Stimulated activated CD4-positive, alpha-beta T cell treated with anti-CD3 and anti-CD28 coated beads, Interleukin-2, amount 100 ng/mL, for 4 hours (primary cell): ENCODE measurements at places on chromosomes 3 and 15.

- DNase-seq, result no peak
These were observed 954.2 kb downstream of the CADM2 start for GRCh38 chr3:85912980-85913379.

GRCh38 chr3:61053781-61054496 is 197.3 kb downstream of the FHIT start:
- DNase-seq, result no peak

DNA sequence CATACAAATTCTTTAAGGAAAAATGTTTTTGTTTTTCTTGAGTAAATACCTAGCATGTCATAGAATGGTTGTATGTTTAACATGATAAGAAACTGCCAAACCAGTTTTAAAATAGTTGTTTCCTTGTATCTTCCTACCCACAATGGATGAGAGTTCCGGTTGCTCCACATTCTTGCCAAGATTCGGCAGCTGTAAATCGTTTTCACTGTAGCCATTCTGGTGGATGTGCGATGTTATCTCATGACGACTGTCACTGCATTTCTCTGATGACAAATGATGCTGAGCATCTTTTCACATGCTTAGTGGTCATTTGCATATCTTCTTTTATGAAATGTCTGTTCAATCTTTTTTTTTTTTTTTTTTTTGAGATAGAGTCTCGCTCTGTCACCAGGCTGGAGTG is 36.6 kb upstream of the SH3GL3 start:
- DNase-seq, result no peak

DNA sequence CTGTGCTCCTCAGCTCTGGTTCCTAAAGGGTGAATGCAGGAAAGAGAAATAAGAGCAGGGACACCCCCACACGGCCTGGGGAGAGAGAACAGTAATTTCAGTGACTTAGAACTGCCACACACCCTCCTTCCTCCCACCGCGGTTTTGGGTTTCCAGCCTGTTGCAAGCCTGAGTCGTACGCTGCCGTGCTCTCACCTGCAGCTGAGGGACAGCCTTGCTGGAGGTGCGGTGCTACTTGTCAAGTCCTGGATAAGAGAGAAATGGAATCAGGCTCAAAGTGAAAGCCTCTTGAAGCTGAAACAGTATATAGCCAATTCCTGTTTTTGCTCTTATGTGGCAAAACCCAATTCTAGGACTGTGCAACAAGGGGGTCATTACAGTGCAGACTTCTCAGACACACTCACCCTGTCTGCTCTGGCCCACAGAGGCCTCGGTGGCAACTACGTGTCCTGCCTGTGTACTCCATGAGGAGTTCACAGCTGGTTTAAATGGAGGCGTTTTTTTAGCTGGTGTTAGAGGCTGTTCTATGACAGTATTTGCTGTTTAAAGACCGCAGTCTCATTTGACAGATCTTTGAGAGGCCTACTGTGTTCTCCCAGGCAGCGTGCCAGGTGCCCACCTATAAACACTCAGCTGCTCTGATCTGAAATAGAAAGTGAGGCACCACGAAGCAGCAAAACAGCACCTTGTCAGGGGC is 42.9 kb downstream of the TBC1D2B start:
- DNase-seq, result peak; percentile 77

- DNase-seq, result no peak
These were observed 28.5 kb downstream of the TRIM42 start for GRCh38 chr3:140706360-140706759.

DNA sequence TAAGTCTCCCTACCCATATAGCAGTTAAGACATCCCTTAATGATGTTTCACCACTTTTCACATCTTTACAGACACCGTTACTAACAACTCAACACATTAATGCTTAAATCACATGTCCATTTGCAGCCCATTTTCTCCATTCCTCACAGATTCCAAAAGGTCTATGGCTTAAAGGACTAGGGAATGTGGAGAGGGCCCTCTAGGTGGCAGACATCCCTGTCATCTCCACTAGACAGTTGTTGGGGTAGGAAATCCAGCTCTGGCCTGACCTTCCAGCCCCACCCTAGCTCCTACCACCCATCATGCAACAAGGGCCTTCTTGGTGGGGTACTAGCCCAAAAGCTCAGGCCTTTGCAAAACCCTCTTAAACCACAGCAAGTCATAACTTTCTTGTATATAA is 25.2 kb downstream of the CPEB1 start:
- no peak for DNase-seq

GRCh38 chr15:101440846-101441590 is 48.5 kb downstream of the PCSK6 start:
- DNase-seq, result no peak

DNA sequence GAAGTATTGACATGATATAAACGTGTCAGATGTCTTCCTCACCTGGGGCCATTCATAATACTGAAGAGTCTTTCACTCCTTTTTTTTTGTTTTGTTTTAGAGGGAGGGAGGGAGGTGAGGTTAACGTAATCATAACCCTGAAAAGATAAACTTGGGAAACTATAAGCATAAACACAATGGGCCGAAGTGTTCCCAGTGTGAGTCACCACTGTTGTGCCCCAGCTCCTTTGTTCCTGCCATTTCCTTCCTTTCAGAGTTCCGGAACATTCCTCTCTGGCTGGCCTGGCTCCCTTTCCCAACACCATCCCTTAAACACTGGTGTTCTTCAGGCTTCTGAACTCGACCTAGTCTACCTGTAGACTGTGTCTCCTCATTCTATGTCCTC is 18.6 kb downstream of the PLD1 start:
- DNase-seq, result no peak

DNA sequence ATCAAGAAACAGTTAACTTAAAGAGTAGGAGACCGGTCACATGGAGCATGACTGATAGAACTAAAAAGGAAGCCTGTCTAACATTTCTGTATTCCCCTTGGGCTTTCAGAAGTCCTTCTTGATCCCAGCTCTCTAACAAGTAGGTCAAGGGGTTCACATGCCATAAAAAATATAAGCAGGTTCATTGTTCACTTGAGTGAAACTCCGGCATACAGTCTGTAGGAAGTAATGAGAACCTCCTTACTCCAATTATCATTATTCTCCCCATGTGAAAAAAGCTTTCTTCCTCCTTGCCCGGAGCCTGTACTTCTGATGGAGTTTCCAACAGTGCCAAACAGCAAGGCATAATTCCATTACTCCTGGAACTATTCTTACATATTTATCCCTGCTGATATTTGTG is 242.8 kb upstream of the CNTN4 start:
- DNase-seq, result no peak

GRCh38 chr3:65671004-65671403 is 367.7 kb downstream of the MAGI1 start:
- DNase-seq, result no peak

GRCh38 chr3:196165850-196166249 is 45.4 kb downstream of the ZDHHC19 start:
- no peak for DNase-seq

- DNase-seq, result peak; percentile 61
These were observed 28.9 kb downstream of the FBXW12 start for GRCh38 chr3:48400824-48401433.

DNA sequence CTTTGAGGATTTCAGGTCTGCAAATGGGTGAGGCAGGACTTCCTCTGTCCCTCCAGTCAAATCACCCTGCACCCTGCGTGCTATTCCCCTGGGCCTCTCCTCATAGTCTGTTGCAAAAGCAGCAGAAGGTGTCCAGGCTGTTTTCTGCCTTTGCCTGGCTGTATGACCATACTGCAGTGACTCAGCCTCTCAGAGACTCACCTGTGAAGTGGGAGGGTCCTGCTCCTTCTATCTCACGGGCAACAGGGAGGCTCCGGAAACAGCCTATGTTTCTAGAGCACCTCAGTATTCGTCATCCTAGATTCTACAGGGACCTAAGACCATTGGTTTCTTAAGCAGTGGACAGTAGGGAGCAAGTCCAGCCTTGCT is 216.4 kb downstream of the TLE3 start:
- no peak for DNase-seq

DNA sequence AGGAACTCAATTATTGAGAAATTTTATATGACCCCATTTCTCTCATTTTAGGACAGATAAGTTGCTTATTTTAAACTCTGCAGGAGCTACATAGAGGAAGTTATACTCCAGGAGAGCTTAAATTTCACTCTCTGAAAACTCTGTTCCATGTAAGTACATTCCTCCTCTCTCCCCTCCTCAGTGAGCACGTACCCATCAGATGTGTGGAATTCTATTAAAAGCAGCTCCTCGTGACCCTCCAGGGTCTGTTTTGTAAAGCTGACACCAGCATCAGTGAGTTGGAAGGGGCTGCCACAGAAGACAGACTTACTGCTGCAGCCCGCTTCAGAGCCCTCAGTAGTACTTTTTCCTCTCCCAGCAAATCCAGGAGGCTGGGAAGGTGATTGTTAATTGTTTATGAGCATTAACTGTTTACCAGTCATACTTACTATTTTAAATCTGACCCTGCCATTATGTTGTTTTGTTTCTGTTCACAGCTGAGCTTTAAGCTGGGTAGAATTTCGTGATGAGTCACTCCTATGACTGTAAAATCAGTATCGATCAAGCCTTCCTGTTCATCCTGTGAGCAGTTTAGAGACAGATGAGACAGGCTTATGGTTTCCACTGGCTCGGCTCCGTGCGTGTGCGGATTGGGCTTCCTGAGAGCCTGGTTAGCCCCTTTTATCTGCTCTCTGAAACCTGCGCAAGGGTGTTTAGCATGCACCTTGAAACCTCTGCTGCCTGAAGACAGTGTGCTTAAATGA is 20.4 kb downstream of the IGF1R start:
- DNase-seq, result peak; percentile 31

GRCh38 chr3:14620512-14620911 is 31.1 kb upstream of the CCDC174 start:
- no peak for DNase-seq

DNA sequence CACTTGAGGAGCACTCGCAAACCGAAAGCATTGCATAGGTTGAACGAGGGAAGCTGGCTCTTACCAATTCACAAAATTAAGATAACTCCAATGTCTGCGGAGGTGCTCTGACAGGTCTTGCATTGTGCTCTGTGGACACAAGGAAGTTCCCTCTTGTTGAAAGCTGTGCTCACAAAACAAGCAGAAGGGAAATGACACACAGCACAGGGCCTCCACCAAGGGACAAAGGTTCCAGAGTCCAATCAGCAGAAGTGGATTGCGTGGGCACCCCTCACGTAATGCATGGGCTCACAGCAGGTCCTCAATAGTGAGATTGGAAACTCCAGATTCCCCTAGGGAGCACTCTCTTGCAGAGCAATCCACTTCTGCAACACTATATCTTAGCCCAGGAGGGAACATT is 89.9 kb downstream of the ATP10A start:
- no peak for DNase-seq

DNA sequence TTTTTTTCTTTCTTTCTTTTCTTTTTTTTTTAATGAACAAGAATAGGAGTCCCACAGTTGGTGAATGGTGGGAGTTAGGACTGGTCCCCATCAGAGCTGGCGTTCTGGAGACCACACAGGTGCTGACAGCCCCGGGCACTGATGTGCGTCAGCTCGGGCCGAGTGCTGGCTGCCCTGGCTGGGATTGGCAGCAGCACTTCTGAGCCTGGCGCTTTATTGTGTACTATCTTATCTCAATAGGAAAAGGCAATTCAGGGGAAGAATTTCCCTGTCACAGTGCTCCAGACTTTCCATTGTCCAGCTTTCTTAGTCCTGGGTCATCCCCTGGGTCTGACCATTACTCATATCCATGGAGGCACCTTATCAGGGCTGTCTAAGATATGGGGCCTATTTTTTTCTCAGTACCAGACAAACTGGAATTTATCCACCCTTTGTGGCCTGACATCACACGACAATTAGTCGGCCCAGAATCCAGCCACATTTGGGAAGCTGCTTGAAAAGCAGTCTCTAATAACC is 54.1 kb downstream of the TMEM44 start:
- no peak for DNase-seq
